Left ventricle myocardium superior (tissue), 1 donor: ENCODE measurements at places on chromosomes 5 and 9. TPM values are rescaled to one million over a fixed set of nuclear protein-coding genes. Genes with fewer than 3 reads are reported as not detected.

KCNMB1 gene
- total RNA-seq, result 0.47 TPM

SURF2 gene
- total RNA-seq, result 14.5 TPM

PCDHB5 gene
- total RNA-seq, result 3.1 TPM

SPATA31C1 gene
- total RNA-seq, result not detected

PCDHGA4 gene
- 8.4 TPM for total RNA-seq

ERAP2 gene
- total RNA-seq, result 6.1 TPM

SLCO6A1 gene
- not detected for total RNA-seq

EQTN gene
- not detected for total RNA-seq

BDP1 gene
- total RNA-seq, result 15.6 TPM

FBXL7 gene
- 21.6 TPM for total RNA-seq

CDC23 gene
- total RNA-seq, result 22.2 TPM

NFIB gene
- 110 TPM for total RNA-seq

GPR151 gene
- total RNA-seq, result not detected

JAKMIP2 gene
- 0.50 TPM for total RNA-seq

GFI1B gene
- total RNA-seq, result 0.25 TPM

SPINK7 gene
- not detected for total RNA-seq

TMEM215 gene
- not detected for total RNA-seq

SPINK6 gene
- not detected for total RNA-seq

CCDC180 gene
- total RNA-seq, result 2.8 TPM

HOMER1 gene
- 59.5 TPM for total RNA-seq

ZNF618 gene
- 1.5 TPM for total RNA-seq

PCDHGC4 gene
- 2.5 TPM for total RNA-seq

SPOCK1 gene
- 14.7 TPM for total RNA-seq

ELOVL7 gene
- total RNA-seq, result 0.40 TPM

MEIKIN gene
- total RNA-seq, result not detected

GAPT gene
- total RNA-seq, result 1.4 TPM

POLE3 gene
- 25.1 TPM for total RNA-seq
